ENCODE measurements at places on chromosomes 2 and 18. TPM values are rescaled to one million over a fixed set of nuclear protein-coding genes. Genes with fewer than 3 reads are reported as not detected.

- peak overlapping the region; percentile 24 for H3K4me3 ChIP-seq
- H3K27me3 ChIP-seq, result no peaks in the 10 kb centered on the region
- peaks cover 64% of the 10 kb centered on the region for H3K4me1 ChIP-seq
- DNase-seq, result no peak
These were observed 35.4 kb upstream of the WIPF1 start for GRCh38 chr2:174632841-174633622.

DNA sequence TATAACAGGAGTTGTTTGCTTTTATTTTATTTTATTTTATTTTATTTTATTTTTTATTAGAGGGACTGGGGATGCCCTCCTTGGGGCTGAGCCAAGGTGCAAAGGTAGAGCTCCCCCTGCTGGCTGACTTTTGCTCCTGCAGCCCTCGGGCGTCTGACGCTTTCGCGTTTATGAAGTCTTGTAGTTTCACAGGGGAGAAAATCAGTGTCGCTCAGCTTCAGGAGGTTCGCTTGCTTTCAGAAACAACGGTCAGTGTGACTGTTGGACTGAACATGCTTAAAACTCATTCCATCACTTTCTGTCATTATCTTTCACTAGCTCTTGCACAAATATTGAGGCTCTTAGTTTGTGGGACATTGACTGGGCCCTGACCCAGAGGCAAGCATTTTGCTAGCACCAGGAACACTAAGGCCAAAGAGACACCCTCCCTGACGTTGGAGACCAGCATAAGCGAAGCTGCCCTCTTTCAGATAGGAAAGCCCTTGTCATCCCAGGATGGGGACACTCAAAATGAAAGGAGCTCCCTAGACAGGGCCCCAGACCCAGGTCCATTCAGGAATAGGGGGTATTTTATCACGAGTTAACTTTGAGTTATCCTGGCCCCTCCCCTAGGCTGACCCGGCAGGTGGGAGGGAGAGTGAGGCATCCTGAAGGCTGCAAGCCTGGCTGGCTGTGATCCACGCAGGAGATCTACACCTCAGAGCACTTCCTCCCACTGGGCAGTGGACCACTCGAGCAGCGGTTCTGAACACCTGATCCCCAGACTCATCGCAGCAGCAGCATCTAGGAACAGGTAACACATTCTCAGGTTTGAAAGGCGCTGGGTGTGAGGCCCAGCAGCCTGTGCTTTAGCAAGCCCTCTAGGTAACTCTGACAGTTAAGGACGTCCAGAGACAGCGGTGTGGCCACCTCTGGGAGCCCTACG lies 34.4 kb downstream of the LGALSL start:
- peak; percentile 72 for DNase-seq
- peaks cover 17% of the 10 kb centered on the region for H3K4me1 ChIP-seq
- no peaks in the 10 kb centered on the region for H3K36me3 ChIP-seq
- no peaks in the 10 kb centered on the region for H3K27me3 ChIP-seq

- H3K36me3 ChIP-seq, result peaks cover 65% of the 10 kb centered on the region
- no peaks in the 10 kb centered on the region for H3K27me3 ChIP-seq
- H3K4me3 ChIP-seq, result no peak overlapping the region
These were observed 79.9 kb downstream of the EPAS1 start for GRCh38 chr2:46377101-46377581.

- H3K4me3 ChIP-seq, result no peak overlapping the region
- peaks cover 40% of the 10 kb centered on the region for H3K4me1 ChIP-seq
- H3K27ac ChIP-seq, result no peak overlapping the region
- H3K27me3 ChIP-seq, result no peaks in the 10 kb centered on the region
- no peaks in the 10 kb centered on the region for H3K36me3 ChIP-seq
These were observed 173.1 kb downstream of the ASB1 start for GRCh38 chr2:238599549-238600505.

DNA sequence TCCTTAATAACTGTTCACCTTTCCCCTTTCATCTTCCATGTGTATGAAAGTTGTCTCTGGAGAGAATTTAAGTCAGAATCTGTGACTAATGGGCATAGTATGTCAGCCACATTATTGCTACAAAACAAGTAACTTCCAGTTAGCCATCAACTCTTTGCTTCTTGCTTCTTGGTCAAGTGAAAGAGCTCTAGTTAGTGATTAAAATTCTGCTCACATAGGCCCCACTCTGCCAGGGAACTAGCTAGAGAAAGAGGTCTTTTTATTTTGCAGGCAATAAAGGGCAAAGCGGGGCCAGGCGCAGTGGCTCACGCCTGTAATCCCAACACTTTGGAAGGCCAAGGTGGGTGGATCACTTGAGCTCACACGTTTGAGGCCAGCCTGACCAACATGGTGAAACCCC lies 64.6 kb downstream of the COLEC12 start:
- H3K36me3 ChIP-seq, result no peaks in the 10 kb centered on the region
- no peaks in the 10 kb centered on the region for H3K4me1 ChIP-seq
- no peak overlapping the region for H3K27ac ChIP-seq
- no peak for DNase-seq
- H3K4me3 ChIP-seq, result no peak overlapping the region
- H3K27me3 ChIP-seq, result no peaks in the 10 kb centered on the region

The MAP2 gene
- total RNA-seq, result 57.6 TPM

GRCh38 chr2:189163889-189164288 lies 15.7 kb downstream of the COL5A2 start:
- H3K4me1 ChIP-seq, result peaks cover 31% of the 10 kb centered on the region
- H3K36me3 ChIP-seq, result no peaks in the 10 kb centered on the region
- no peak for DNase-seq

GRCh38 chr2:86069091-86069685 lies 36.5 kb downstream of the POLR1A start:
- no peak overlapping the region for H3K27ac ChIP-seq
- H3K27me3 ChIP-seq, result no peaks in the 10 kb centered on the region
- no peak overlapping the region for H3K4me3 ChIP-seq
- peaks cover 21% of the 10 kb centered on the region for H3K36me3 ChIP-seq

DNA sequence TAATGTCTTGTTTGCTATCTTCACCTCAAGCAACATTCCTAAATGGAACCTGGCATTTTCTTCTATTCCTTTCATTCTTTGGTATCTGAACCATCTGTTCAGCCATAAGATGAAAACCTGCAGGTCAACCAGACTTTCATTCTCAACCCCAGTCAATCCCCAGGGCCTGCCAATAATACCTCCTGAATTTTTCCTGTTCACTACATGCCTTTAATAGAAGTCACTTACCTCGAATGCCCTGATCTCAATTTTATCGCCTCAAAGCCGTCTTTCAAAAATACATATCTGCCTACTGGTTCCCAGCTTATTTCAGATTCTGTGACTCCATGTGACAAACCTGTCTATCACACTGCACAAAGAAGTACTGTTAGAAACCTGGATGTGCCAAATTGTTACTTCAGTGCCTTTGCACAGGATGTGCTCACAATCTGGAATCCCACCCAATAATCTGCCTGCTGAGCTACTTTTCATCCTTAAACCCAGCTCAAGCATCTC lies 22.6 kb downstream of the ST3GAL5 start:
- H3K36me3 ChIP-seq, result no peaks in the 10 kb centered on the region
- no peak for DNase-seq
- no peaks in the 10 kb centered on the region for H3K4me1 ChIP-seq
- no peaks in the 10 kb centered on the region for H3K27me3 ChIP-seq

GRCh38 chr2:108171657-108172056 lies 68.1 kb upstream of the SULT1C3 start:
- H3K27ac ChIP-seq, result no peak overlapping the region
- no peak overlapping the region for H3K4me3 ChIP-seq
- H3K27me3 ChIP-seq, result no peaks in the 10 kb centered on the region
- no peak for DNase-seq
- no peaks in the 10 kb centered on the region for H3K36me3 ChIP-seq

- no peaks in the 10 kb centered on the region for H3K36me3 ChIP-seq
- no peak for DNase-seq
- H3K4me1 ChIP-seq, result no peaks in the 10 kb centered on the region
These were observed 148.5 kb upstream of the GYPC start for GRCh38 chr2:126507425-126507911.

DNA sequence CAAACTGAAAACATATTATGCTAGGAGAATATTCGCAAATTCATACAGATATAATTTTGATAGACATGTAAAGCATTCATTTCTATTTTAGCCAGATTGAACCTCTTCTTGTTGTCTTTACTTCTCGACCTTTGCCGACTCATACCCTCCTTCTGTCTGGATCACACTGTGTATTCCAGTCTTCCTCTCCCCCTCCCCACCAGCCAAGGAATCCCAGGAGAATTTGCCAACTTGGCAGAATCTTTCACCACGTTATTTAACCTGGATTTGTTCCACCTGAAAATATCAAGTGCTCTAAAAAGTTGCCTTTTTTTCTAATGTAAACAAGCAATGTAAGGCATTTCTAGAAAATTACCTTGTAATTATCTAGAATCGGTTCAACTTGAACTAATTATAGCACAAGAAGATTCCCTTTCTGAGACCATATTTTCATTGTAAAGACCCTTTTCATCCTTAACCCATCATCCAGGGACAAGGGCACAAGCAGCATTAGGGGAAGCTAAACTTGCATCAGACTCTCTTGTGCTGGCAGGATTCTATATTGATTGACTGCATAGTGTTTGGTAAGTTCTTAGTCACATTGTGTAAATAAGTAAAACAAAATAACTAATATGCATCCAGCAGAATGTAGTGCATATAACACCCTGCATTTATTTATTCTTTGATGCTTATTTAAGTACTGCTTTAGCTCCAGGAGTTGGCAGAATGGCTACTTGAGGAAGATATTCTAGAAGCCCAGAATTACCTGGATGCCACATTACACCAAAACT lies 1328.7 kb upstream of the NXPH2 start:
- no peak overlapping the region for H3K4me3 ChIP-seq
- H3K27me3 ChIP-seq, result no peaks in the 10 kb centered on the region
- no peaks in the 10 kb centered on the region for H3K4me1 ChIP-seq
- H3K36me3 ChIP-seq, result no peaks in the 10 kb centered on the region
- no peak for DNase-seq

DNA sequence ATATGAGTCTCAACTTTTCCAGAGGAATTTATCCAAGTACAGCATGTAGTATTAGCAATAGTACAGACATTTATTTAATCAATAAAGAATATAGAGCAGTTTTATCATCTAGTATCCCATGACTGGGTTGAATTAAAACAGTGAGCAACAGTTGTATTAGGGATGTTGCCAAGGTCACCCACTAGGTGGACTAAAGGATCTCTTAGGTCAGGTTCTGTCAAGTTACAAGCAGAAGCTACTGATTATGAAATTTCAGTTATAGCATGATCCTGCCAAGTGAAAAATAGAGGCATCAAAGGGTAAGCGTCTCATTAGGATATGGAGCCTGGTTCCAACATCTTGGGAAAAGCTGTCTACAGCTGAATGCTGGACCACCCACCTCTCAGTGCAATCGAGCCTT lies 52.1 kb upstream of the LAPTM4A start:
- no peak overlapping the region for H3K4me3 ChIP-seq
- no peak for DNase-seq
- no peaks in the 10 kb centered on the region for H3K4me1 ChIP-seq
- no peaks in the 10 kb centered on the region for H3K36me3 ChIP-seq
- H3K27ac ChIP-seq, result no peak overlapping the region
- no peaks in the 10 kb centered on the region for H3K27me3 ChIP-seq

DNA sequence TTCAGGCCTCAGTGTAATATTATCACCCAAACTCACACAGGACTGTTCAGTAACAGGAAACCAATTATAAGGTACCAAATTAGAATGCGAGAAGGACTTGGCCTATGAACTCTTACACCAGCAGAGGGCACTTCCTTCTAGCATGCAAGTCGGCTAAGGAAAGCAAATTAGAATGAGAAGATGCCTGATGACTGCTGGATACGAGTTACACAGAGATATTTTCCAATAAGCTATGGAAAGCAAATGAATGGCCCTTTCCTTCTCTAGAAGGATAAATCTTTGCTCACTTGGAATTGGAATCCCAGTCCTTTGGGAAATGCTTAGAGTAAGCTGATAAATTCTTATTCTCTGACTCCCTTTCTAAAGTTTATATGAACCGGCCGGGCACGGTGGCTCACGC lies 109.8 kb downstream of the AP1S3 start:
- H3K4me1 ChIP-seq, result peaks cover 9% of the 10 kb centered on the region
- peak overlapping the region; percentile 39 for H3K27ac ChIP-seq
- no peak for DNase-seq

GRCh38 chr2:20180676-20181648 lies 44.0 kb downstream of the SDC1 start:
- H3K27me3 ChIP-seq, result no peaks in the 10 kb centered on the region
- no peak overlapping the region for H3K27ac ChIP-seq
- H3K4me1 ChIP-seq, result no peaks in the 10 kb centered on the region
- H3K4me3 ChIP-seq, result no peak overlapping the region
- DNase-seq, result no peak

The C2orf72 gene
- total RNA-seq, result 20.5 TPM

- no peak overlapping the region for H3K27ac ChIP-seq
- H3K4me1 ChIP-seq, result no peaks in the 10 kb centered on the region
- no peaks in the 10 kb centered on the region for H3K36me3 ChIP-seq
- H3K4me3 ChIP-seq, result no peak overlapping the region
- no peaks in the 10 kb centered on the region for H3K27me3 ChIP-seq
These were observed 11.2 kb downstream of the ATP6V1B1 start for GRCh38 chr2:70946832-70947442.

GRCh38 chr2:149119368-149119767 lies 80.9 kb downstream of the LYPD6B start:
- DNase-seq, result no peak
- H3K4me1 ChIP-seq, result no peaks in the 10 kb centered on the region
- no peak overlapping the region for H3K4me3 ChIP-seq

DNA sequence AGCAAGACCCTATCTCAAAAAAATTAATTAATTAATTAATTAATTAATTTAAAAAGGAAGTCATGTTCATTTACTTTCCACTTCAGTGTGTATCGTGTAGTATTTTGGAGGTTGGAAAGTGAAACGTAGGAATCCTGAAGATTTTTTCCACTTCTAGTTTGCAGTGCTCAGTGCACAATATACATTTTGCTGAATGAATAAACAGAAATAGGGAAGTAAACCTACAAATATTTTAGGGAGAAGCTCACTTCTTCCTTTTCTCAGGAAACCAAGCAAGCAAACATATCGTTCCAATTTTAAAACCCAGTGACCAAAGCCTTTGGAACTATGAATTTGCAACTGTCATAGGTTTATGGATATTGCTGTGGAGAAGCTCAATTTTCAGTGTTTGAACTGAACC lies 27.8 kb downstream of the SLC14A1 start:
- DNase-seq, result no peak
- H3K4me3 ChIP-seq, result no peak overlapping the region
- no peaks in the 10 kb centered on the region for H3K36me3 ChIP-seq

GRCh38 chr2:10783421-10783820 lies 29.2 kb downstream of the PDIA6 start:
- H3K36me3 ChIP-seq, result peaks cover 89% of the 10 kb centered on the region
- no peaks in the 10 kb centered on the region for H3K27me3 ChIP-seq
- no peak overlapping the region for H3K27ac ChIP-seq
- DNase-seq, result no peak
- no peaks in the 10 kb centered on the region for H3K4me1 ChIP-seq

The RGPD3 gene
- total RNA-seq, result 0.75 TPM

The TANC1 gene
- total RNA-seq, result 45.4 TPM

The KYNU gene
- 2.3 TPM for total RNA-seq

GRCh38 chr18:30376515-30376914 lies 666.0 kb downstream of the DSC3 start:
- no peak overlapping the region for H3K4me3 ChIP-seq
- DNase-seq, result no peak
- H3K27me3 ChIP-seq, result no peaks in the 10 kb centered on the region
- H3K4me1 ChIP-seq, result no peaks in the 10 kb centered on the region

GRCh38 chr2:189421644-189422043 lies 19.6 kb upstream of the WDR75 start:
- H3K4me3 ChIP-seq, result no peak overlapping the region
- H3K27me3 ChIP-seq, result no peaks in the 10 kb centered on the region
- H3K27ac ChIP-seq, result no peak overlapping the region
- no peak for DNase-seq

GRCh38 chr2:219541611-219542180 lies 1.9 kb downstream of the CHPF start:
- H3K27me3 ChIP-seq, result no peaks in the 10 kb centered on the region
- DNase-seq, result no peak
- no peak overlapping the region for H3K27ac ChIP-seq
- peaks cover 24% of the 10 kb centered on the region for H3K4me1 ChIP-seq

All from ascending aorta (tissue), 2 donors.